ENCODE measurements at places on chromosomes 1 and 21.

DNA sequence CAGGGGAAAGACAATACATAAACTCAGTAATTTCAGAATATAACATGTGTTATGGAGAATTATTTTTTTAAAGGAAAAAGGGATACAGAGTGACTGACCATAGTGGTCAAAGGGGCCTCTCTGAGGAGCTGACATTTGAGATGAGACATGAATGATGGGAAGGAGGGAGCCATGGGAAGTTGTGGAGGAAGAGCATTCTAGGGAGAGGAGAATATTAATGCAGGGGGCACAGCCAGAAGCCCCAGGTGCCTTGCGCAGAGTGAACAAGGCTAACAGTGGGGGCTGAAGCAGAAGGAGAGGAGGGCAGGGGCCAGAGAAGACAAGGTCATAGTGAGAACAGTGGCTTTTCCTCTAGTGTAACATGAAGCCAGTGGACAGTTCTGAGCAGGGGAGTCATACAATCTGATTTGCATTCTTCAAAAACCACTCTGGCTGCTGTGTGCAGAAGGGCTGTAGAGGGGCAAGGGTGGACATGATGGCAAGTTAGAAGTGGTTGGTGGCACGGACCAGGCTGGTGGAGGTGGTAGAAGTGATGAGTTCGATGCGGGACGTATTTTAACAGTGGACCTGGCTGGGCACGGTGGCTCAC is 28.2 kb upstream of the IFNLR1 start:
- no peak for DNase-seq

DNA sequence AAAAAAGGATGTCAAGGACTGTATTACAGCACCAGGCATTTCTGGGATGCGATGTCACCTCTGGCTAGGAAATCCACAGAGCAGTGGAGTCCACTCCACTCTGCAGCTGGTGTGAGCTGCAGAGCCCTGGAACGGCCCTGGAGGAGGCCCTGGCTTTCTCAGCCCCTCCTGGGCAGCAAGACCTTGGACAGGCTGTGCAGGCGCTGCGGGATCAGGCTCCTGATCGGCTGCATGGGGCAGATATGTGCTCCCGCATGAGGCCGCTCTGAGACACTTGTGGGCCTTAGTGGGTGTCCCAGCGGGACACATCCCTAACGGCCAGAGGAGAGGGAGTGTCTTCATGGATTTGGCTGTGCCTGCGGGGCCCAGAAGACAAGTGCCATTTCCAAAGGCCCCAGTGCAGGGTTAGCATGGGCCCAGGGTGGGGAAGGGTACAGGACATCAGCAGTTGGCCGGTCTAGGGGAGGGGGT is 6.2 kb downstream of the DNMT3L start:
- no peak for DNase-seq

DNA sequence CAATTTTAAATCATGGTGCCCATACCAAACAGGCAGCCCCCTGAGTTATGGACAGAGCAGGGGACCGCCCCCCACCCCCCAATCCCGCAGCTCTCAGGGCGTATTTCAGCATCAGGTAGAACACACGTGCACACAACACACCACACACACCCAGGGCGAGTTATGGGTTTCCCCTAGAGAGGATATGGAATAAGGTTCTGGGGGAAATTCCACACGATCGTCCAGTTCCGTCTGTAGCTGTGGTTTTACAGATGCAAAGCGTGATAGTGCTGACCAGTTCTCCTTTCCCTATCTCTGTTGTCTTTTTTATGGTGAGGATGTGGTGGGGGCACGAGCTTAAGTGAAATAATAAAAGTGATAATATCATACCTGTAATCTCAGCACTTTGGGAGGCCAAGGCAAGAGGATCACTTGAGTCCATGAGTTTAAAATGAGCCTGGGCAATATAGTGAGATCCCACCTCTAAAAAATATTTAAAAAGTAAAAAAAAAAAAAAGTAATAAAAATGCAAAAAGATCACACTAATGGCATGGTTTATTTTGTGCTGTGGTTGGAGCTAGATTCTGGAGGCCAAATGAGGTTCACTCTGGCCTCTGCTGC is 25.1 kb downstream of the C2CD2 start:
- DNase-seq: no peak

GRCh38 chr21:37665230-37666024 is 250.8 kb downstream of the KCNJ6 start:
- no peak for DNase-seq

DNA sequence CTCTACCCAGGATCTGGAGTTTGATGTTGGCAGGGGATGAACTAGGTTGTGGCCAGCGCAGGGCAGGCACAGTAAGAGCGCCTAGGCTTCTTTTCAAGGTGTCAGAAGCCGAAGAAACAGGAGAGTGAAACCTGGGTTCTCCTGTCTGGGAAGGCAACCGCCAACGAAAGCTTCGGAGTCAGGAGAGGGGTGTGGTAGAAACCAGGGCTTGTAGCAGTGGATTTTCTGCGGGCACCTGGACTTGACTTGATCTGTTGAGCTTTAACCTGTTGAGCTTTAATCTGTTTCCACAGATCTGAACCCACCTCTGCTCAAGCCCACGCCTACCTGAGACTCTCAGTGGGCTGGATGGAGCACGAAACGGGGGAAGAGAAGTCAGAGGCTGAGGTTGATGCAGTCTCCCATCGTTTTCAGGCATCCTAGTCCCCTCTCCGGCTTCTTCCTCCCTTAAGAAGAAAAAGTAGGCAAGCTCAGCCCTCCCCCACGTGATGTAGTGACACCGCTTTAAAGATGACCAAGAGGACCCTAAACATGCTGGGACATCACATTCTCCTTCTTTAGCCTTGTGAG is 9.3 kb downstream of the HLX start:
- DNase-seq: no peak

DNA sequence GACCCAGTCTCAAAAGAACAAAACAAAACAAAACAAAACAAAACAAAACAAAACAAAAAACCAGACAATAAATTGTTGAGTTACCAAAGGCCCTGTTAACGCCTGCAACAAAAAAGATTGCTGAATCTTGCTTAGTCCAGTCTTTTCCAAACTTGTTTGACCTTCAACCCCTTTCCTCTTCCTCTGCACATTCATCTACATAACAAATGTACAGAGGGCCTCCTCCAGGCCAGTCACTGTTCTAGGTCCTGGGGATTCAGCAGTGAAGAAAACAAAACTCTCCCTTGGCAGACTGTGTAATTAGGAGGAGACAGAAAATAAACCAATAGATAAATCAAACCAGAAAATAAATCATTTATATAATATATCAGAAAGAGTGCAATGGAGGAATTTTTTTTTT is 294.0 kb upstream of the ADGRL2 start:
- no peak for DNase-seq

Data from activated CD8-positive, alpha-beta memory T cell treated with anti-CD3 and anti-CD28 coated beads for 1 hour (primary cell).